ENCODE measurements at places on chromosomes 2 and 18. TPM values are rescaled to one million over a fixed set of nuclear protein-coding genes. Genes with fewer than 3 reads are reported as not detected.

Gene DNER
- total RNA-seq = 9.3 TPM

Gene GPR45
- not detected for total RNA-seq

Gene ZNF236
- 16.6 TPM for total RNA-seq

Gene AKAIN1
- not detected for total RNA-seq

Gene DCDC2C
- total RNA-seq = not detected

Gene MARCHF4
- total RNA-seq = not detected

Gene FSIP2
- 1.3 TPM for total RNA-seq

Gene NCKAP5
- 0.79 TPM for total RNA-seq

Gene CNRIP1
- total RNA-seq = 67.9 TPM

Gene ZNF396
- 1.5 TPM for total RNA-seq
